ENCODE measurements at places on chromosomes 5 and 9. TPM values are rescaled to one million over a fixed set of nuclear protein-coding genes. Genes with fewer than 3 reads are reported as not detected.
A peak's percentile ranks its signal among the peaks of the same experiment; 100 is the strongest.

GRCh38 chr5:83570916-83571315 lies 99.4 kb downstream of the VCAN start:
- peaks cover 16% of the 10 kb centered on the region for H3K4me1 ChIP-seq
- DNase-seq, result peak; percentile 54
- H3K4me3 ChIP-seq, result no peak overlapping the region
- H3K27me3 ChIP-seq, result no peaks in the 10 kb centered on the region
- H3K36me3 ChIP-seq, result peaks cover 65% of the 10 kb centered on the region

DNA sequence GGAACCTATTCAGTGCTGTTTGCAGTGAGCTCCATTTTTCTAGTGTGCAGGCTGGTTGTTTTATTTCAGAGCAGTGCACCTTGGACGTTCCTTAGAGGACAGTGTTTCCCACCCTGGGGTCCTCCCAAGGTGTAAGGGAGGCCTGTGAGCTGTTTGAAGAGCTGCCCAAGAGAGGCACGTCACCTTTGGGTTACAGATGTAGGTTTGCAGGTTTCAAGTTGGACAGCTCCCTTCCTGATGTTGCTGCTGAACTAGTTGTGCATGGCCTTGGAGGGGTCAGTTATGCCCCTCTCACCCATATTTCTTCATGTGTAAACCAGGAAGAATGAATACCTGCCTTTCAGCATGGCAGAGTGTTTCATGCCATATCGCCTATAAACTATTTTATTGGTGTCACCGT lies 34.7 kb upstream of the POMT1 start:
- H3K27me3 ChIP-seq, result no peaks in the 10 kb centered on the region
- no peaks in the 10 kb centered on the region for H3K4me1 ChIP-seq
- peaks cover 62% of the 10 kb centered on the region for H3K36me3 ChIP-seq
- no peak overlapping the region for H3K4me3 ChIP-seq
- no peak for DNase-seq

DNA sequence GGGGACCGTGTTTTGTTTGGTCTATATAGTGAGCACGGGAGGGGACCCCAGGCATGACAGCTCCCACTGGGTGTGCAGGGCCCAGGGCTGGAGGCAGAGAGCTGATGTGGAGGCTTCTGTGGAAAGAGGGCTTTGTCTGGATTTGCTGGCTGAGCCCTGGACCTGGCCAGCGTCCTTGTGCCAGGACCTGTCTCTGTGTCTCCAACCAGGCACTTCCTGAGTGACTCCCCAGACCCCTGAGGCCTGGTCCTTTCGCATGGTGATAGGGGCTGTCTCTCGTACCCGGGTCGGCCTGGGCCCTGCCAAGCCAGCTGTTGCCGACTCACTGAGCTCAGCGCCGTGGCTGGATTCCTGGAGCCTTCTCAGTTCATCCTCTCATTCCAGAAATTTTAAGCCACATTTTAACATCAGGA lies 77.6 kb downstream of the ADAMTS2 start:
- no peak overlapping the region for H3K4me3 ChIP-seq
- no peaks in the 10 kb centered on the region for H3K36me3 ChIP-seq
- H3K27ac ChIP-seq, result no peak overlapping the region
- no peak for DNase-seq
- H3K4me1 ChIP-seq, result peaks cover 23% of the 10 kb centered on the region
- H3K27me3 ChIP-seq, result no peaks in the 10 kb centered on the region

DNA sequence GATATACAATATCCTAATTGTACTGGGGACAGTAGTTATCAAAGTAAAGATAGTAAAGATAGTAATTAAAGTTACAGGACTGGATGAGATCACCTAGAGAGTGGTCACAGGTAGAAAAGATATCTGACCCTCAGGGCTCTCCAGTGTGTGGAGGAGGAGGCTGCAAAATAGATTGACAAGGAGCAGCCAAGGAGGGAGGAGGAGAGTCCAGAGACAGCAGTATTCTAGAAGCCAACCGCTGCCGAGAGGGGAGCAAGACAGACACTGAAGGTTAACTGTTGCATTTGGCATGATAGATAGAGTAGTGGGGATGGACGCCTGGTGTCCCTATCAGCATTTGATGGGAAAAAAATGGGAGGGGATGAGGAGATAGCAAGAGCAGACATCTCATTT lies 17.0 kb upstream of the F2RL1 start:
- DNase-seq, result no peak
- H3K4me1 ChIP-seq, result peaks cover 41% of the 10 kb centered on the region
- H3K27ac ChIP-seq, result peak overlapping the region; percentile 82
- no peaks in the 10 kb centered on the region for H3K27me3 ChIP-seq
- no peaks in the 10 kb centered on the region for H3K36me3 ChIP-seq
- no peak overlapping the region for H3K4me3 ChIP-seq

DNA sequence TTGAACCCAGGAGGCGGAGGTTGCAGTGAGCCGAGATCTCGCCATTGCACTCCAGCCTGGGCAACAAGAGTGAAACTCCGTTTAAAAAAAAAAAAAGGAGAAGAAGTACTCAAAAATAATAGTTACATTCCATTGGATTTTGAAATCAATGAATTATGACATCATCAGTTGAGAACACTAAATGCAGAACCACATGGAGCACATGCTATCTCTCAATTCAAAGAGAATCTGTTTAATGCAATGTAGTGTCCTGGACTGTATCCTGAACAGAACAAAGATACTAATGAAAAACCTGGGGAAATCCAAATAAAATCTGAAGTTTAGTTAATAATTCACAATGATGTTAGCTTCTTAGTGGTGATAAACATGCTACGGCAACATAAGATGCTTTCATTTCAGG lies 20.3 kb downstream of the CDC14B start:
- no peak for DNase-seq
- H3K36me3 ChIP-seq, result no peaks in the 10 kb centered on the region
- H3K4me1 ChIP-seq, result no peaks in the 10 kb centered on the region
- no peak overlapping the region for H3K27ac ChIP-seq
- no peak overlapping the region for H3K4me3 ChIP-seq

- H3K4me1 ChIP-seq, result peaks cover 8% of the 10 kb centered on the region
- DNase-seq, result no peak
- peaks cover 16% of the 10 kb centered on the region for H3K36me3 ChIP-seq
- no peaks in the 10 kb centered on the region for H3K27me3 ChIP-seq
- no peak overlapping the region for H3K4me3 ChIP-seq
These were observed 2.4 kb downstream of the DCAF12 start for GRCh38 chr9:34124099-34124498.

DNA sequence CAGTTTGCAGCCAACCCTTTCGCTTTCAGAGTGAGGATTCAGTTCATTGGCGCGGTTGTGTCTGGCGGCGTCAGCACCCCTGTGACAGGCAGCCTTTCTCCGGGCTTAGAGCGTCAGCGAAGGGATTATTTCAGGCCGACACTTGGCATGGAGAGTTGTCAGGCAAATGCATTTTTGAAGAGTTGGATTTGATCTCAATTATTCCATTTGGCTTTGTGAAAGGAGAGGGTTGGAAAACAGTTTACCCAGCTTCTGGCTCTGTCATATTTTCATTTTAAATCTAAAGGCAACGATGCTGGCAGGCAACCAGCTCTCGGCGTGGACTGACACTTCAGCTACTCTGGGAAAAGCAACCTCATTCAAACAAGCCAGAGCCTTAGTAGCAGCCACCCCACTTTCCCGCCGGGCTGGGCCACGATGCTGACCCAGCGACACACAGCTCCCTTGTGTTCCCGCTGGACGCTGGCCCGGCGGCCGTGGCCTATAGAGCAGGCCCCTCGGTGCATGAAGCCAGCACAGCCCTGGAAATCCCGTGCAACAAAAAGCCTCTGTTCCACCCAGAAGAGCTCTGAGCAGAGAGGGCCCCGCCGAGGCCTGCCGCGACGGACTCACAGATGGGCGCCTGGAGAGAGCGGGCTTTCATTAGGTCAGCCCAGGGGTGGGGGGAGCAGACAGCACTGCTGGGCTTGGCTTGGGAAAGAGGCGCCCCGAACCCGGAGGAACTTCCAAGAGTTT lies 28.9 kb upstream of the LPCAT1 start:
- peak; percentile 17 for DNase-seq
- H3K27me3 ChIP-seq, result peaks cover 41% of the 10 kb centered on the region
- no peak overlapping the region for H3K27ac ChIP-seq
- peaks cover 20% of the 10 kb centered on the region for H3K4me1 ChIP-seq

GRCh38 chr9:14902561-14902960 lies 7.7 kb downstream of the FREM1 start:
- H3K36me3 ChIP-seq, result no peaks in the 10 kb centered on the region
- H3K27me3 ChIP-seq, result no peaks in the 10 kb centered on the region
- H3K27ac ChIP-seq, result no peak overlapping the region

- DNase-seq, result peak; percentile 25
- H3K4me3 ChIP-seq, result peak within 1 kb of the TSS; percentile 89
- no peaks in the 10 kb centered on the region for H3K27me3 ChIP-seq
- peaks cover 6% of the 10 kb centered on the region for H3K36me3 ChIP-seq
These were observed at the start of gene PDLIM4 for GRCh38 chr5:132257131-132258101. Gene PDLIM4 (plus strand): TSS chr5:132257696. CDS start chr5:132257735, 39 bp downstream.

DNA sequence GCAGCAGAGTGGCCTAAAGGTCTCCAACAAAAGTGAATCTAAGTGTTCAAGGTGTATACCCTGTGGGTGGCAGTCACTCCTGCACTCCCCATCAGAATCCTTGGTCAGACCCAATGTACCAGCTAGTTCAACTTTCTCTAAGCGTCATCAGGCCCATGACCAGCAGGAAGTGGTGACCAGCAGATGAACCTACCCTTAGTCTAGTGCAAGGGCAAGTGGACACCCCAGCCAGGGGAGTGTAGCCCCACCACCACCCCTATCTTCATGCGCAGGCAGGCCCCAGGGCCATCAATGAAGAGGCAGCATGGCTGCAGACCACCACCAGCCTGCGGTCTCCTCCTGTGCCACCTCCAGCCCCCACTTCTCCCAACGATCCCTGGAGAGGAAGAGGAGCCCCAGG lies 213.1 kb downstream of the AGTPBP1 start:
- no peak overlapping the region for H3K4me3 ChIP-seq
- no peak overlapping the region for H3K27ac ChIP-seq
- DNase-seq, result no peak
- peaks cover 5% of the 10 kb centered on the region for H3K27me3 ChIP-seq

DNA sequence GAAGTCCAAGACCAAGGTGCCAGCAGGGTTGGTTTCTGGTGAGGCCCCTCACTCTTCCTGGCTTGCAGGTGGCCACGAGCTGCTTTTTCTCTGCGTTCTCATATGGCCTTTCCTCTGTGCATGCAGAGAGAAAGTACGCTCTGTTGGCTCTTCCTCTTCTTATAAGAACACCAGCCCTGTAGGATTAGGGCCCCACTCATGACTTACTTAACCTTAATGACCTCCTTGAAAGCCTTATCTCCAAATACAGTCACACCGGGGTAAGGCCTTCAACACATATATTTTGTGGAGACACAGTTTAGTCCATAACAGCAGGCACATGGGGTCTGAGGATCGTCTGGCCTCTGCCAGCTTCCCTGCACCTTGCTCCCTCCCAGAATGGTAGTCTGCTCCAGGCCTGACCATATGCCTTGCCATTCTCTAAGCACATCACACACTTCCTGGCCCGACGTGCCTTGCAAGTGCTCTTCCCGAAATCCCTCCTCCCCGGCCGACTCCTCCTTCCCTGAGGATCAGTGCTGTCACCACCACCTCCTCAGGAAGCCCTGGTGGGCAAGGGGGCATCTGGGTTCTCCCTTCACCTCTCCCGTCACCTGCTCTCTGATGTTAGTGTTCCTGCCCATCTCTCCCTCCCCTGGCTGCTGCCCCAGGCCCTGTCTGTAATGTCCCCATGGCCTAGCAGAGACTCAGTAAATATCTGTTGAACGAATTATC lies 200.7 kb downstream of the AOPEP start:
- H3K4me1 ChIP-seq, result peaks cover 46% of the 10 kb centered on the region
- DNase-seq, result no peak
- H3K27ac ChIP-seq, result peak overlapping the region; percentile 95
- no peaks in the 10 kb centered on the region for H3K36me3 ChIP-seq
- no peak overlapping the region for H3K4me3 ChIP-seq

DNA sequence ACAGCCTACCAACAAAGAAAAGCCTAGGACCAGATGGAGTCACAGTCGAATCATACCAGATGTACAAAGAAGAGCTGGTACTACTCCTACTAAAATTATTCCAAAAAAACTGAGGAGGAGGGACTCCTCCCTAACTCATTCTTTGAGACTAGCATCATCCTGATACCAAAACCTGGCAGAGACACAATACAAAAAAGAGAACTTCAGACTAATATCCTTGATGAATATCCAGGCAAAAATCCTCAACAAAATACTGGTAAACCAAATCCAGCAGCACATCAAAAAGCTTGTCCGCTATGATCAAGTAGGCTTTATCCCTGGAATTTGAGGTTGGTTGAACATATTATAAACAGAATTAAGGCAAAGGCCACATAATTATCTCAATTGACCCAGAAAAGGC lies 900.4 kb upstream of the ARRDC3 start:
- no peak overlapping the region for H3K27ac ChIP-seq
- no peaks in the 10 kb centered on the region for H3K4me1 ChIP-seq
- no peaks in the 10 kb centered on the region for H3K36me3 ChIP-seq
- H3K27me3 ChIP-seq, result no peaks in the 10 kb centered on the region

DNA sequence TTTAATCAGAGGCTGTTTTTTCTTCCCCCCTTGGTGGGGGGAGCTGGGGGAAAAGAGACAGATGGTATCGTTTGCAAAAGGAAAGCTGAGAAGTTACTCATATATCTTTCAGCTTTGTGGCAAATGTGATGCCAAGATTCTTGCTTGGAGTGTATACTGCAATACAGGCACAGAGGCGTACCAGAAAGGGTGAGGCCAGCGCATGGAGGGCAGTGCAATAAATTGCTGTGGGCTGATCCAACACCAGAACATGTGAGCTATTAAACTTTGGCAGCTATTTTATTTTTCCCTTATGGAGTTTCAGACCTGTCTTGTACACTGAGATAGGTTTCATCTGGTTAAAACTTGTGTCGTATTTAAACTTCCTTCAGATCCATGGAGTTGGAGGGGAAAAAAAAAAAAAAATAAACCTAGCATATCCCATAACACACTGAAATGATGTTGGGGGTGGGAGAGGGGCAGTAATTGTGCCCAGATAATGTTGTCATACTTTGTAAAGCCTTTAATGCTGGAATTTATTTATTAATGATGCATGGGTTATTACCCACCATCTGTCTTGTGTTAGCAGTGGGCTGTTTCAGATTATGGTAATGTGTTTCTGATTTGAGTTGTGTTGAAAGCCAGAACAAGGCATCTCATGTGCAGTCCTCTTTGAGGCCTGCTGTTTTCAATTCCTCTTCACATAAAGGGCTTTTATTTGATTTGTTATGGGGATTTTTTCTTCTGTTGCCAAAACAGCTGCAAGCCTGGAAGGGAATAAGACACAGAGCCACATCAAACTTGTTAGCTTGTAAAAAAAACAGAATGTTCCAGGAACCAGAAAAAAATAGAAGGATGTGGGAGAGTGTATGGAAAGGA lies 891.3 kb downstream of the TLE1 start:
- peak; percentile 47 for DNase-seq
- no peaks in the 10 kb centered on the region for H3K27me3 ChIP-seq

DNA sequence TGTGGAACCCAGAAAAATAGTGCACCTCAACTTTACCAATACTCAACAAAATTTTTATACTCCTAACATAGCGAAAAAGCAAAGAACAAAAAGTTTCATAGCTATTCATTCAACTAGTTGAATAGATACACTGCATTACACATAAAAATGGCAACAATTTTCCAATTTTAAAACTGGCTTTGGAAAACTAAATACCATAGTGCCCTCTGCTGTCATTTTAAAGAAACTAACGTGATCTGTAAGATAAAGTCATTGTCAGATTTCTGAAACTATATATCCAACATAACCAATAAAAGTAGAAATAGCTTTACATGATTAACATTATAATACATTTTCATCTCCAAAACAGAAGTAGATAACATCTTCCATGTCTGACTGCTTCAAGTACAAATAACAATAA lies 31.6 kb downstream of the DTWD2 start:
- no peak overlapping the region for H3K27ac ChIP-seq
- no peaks in the 10 kb centered on the region for H3K27me3 ChIP-seq
- DNase-seq, result no peak
- no peak overlapping the region for H3K4me3 ChIP-seq
- no peaks in the 10 kb centered on the region for H3K4me1 ChIP-seq

FIBCD1 gene
- 0.66 TPM for total RNA-seq

PCDHGC5 gene
- 10.9 TPM for total RNA-seq

NR2F1 gene
- total RNA-seq, result 4.3 TPM

BARHL1 gene
- total RNA-seq, result not detected

RGS7BP gene
- 0.07 TPM for total RNA-seq

Measured in astrocyte (in vitro differentiated cells and primary cell).